Neural progenitor cell (in vitro differentiated cells): ENCODE measurements at places on chromosomes 6 and 20.

DNA sequence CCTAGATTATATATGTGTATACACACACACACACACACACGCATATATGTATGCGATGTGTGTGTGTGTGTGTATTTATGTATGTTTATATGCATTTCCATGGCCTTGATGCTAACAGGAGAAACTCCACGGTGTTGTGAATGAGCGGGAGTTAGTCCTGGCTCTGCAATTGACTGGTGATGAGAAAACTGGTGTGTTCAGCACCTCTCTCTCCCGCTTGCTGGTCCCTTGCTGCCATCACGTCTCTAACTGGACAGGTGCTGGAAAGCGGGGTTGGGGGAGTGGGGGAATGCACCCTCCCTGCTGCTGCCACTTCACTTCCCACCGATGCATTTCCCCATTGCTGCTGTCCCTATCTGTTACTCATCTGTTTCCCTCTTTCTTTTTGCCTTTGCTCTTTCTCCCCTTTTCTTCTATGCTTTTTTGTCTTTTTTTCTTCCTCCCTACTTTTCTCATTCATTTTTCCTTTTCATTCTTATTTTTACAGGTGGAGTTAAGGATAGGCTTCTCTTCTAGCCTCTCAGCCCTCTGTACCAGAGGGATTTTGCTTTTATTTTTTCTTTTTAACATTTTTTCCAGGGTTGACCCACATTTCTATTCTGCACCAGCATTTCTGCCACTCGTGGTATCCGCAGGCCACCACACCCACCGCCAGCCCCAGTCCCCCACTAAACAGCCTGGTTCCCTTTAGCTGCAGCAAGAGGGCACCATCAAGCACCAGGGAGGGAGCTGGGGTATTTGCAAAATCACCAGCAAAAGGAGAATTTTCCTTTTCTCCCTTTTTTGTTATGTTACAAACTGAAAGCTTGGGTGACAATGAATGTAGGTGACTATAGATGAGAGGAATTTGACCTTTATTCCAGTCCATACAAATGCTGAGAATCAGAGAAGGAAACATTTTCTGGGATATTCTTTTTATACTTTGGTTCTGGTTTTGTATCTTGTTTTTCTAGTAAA lies 115.6 kb downstream of the TCP11 start:
- no peak for DNase-seq

DNA sequence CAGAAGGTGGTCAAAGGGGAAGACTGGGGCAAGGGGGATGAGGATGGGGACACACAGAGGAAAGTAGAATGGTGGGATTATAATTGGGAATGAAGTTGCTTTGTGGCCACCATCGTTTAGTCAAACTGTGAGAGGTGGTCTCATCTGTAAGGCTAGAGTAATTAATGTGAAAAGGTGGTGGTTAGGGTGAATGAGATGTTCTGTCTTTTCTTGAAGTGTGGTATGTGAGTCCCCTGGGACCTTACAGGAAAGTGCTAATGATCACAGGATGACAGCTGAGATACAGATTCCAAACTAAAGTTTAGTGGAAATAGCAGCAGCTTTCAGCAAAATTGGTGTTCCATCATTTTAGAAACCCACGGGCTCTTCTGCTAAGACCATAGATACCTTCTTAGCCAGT lies 10.7 kb downstream of the ZFAND3 start:
- no peak for DNase-seq

DNA sequence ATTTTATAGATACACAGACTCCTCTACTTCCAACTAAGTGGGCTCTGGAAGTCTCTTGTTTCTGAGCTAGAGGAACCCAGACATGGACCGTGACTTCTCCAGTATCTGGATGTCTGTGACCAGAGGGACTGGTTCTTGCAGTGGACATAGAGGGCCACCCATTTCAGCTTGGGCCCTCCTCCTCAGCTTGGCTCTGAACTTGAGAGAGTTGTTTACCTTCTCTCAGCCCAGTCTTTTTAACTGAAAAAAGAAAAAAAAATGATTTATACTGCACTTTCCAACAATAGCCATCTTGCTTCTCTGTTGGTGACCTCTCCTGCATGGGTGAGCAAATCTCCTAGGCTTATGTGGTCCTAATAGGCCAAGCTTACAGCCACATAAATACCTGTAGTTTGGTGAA lies 60.3 kb upstream of the TMEM181 start:
- no peak for DNase-seq

DNA sequence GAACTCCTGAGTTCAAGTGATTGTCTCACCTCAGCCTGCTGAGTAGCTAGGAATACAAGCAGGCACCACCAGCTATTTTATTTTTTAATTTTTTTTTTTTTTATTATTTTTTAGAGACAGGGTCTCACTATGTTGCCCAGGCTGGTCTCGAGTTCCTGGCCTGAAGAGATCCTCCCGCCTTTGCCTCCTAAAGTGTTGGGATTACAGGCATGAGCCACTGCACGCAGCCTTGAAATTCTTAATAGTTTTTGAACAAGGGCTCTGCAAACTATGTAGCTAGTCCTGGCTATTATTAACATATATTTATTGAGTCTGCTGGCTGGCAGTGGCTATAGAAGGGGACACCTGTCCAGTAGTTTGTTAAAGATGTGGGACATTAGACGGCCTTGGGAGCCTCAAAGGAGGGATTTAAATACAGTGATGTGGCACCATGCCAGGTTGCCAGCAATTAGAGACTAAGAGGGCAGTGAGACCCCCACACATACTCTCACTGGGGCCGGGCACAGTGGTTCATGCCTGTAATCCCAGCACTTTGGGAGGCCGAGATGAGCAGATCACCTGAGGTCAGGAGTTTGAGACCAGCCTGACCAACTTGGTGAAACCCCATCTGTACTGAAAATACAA lies 21.1 kb upstream of the TAF8 start:
- no peak for DNase-seq

DNA sequence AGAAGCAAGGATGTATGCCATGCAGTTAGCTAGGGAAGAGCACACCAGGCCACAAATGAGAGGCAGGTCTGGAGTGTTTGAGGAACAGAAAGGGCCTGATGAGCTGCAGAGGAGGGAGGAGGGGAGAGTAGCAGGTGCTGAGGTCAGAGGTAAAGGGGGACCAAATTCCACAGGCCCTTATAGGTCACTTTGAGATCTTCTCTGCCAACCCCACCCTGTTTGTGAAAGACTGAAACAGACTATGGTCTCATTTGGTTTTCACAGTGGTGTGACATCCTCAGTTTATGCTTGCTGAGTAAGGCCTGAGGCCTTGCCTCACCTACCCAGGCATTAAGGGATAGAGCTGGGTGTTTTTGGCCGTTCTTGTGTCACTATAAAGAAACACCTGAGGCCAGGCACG lies 187.7 kb upstream of the MYLIP start:
- DNase-seq: no peak

DNA sequence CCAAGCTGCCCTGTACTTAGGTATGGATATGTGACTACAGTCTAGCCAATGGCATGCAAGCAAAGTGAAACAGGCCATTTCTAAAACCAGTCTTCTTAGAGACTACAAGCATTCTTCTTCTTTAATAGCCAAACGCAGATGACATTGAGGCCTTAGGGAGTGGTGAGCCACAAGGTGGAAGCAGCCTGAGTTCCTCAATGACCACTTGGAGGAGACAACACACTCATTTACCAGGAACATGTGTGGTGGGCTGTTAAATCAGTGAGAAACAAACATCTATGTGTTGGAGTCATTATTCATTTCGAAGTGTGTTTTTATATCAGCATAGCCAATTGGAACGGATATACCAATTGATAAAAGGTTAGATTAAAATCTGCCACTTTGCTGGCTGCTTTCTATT lies 122.0 kb downstream of the GFRAL start:
- peak; percentile 39 for DNase-seq

DNA sequence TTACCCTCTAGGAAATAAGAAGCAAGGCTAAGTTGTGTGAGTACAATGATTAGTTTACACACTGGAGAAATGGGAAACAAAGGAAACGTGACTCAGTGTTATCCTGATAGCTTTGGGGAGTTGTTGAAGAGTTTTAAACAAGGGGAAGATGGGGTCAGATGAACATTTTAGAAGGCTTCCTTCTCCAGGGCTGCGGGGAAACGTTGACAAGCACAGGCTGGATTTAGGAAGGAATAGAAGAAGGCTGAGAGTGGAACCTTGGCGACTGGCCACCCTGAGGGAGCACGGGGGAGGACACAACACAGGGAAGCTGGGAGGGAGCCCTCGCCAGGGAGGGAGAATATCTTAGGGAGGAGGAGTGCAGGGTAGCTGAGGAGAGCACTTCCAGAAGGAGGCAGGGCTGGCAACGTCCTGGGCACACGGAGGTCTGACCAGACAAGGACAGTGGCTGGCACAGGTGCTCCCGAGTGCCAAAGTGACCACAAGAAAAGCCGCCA lies 134.7 kb downstream of the AIG1 start:
- DNase-seq: no peak

GRCh38 chr20:62795023-62795761 lies 1.1 kb upstream of the MRGBP start:
- DNase-seq: peak; percentile 68

DNA sequence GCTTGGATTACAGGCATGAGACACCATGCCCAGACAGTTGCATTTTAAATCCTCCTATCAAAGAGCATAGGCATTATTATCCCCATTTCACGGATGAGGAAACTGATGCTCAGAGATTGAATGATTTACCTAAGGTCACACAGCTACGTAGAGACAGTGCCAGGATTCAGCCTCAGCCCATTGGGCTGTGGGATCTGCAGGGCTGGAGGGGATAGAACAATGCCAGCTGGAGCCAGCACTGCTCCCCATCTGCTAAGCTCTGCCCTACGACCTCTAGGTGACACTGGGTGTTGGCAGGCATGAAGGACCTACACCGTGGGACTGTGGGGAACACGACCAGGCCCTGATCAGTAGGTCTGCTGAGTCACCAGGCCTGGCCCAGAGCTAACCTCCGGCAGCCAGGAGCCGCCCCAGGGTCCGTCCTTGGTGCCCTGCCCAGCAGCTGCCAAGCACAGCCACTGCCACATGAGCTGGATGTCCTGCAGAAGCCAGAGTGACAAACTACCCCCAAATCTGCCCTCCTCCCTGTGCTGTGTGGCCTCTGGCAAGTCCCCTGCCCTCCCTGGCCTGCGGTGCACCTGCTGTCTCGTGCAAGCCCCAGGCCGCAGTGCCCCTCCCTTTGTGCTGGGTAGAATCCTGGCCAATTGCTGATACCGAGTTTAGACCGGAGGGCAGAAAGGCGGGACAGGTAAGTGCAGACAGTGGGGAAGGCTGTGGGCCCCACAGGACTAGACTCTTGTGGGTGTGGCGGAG lies 47.6 kb upstream of the PTGIS start:
- DNase-seq: no peak

DNA sequence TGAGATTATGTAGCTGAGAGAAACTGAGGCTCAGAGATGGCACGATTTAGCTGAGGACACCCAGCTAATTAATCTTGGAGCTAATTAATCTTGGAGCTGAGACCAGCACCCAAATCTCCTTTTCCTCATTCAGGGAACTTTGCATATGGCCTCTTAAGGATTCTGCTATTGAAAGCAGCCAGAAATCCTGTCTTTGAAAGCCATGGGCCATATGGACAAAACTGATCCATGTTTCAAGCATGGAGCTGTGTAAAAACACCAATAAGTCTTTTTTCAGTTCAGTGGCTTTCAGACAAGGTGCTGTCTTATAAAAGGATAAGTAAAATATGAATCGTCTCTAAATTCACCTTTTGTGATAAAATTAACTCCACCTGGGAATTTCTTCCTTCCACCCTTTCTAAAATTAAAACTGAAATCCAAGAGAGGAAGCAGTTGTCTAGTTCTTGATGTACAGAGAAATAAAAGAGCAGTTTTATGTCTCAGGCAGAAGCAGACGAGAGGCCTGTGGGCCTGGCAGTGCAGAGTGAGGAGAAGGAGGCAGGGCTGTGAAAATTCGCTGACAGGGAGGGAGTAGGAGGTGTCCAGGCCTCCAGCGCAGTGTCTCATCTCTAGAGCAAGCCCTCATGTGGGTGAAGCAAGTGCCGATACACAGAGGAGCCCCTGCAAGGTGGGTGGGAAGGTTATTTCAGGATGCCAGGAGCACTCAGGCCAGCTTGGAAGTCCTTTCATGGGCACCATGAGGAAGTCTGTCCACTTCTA lies 266.9 kb downstream of the UST start:
- DNase-seq: no peak

GRCh38 chr20:46142124-46142523 lies 24.0 kb downstream of the CD40 start:
- DNase-seq: peak; percentile 38

DNA sequence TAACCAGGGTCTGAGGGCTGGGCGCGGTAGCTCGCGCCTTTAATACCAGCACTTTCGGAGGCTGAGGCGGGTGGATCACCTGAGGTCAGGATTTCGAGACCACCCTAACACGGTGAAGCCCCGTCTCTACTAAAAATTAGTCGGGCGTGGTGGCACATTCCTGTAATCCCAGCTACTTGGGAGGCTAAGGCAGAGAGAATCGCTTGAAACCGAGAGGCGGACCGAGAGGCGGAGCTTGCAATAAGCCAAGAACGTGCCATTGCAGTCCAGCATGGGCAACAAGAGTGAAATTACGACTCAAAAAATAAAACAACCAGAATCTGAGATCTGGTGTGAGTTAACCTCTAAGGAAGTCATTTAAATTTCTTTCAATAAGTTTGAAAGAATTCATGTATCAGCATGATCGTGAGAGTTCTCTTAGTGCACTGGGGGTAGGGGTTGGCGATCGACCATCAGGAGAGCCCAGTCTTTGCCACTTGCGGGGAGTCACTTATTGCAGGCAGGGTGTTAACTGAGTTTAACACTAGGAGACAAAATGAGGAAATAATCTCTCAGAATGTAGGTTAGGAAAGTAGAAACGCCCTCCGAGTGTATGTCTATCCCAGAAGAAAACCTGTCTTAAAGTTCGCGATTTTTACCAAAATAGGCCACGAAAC lies 206.5 kb upstream of the ZNF184 start:
- peak; percentile 73 for DNase-seq

DNA sequence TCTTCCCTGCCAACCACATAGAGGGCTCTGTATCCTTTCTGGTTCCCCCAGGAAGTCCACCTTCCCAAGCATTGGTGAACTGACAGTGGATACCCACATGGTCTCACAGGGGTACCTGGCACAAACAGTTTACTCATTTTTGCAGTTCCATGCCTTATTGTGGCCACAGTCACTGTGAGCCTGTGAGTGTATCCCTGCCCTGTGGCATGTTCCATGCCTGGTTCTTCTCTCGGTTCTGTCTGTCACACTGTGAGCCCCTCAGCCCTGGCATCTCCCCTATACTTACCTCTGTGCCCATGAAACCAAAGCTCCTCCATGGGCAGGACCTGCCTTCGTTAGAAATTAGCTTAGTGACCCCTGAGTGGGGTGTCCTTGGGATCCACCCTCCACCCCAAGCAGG lies 107.8 kb downstream of the TOX2 start:
- no peak for DNase-seq

DNA sequence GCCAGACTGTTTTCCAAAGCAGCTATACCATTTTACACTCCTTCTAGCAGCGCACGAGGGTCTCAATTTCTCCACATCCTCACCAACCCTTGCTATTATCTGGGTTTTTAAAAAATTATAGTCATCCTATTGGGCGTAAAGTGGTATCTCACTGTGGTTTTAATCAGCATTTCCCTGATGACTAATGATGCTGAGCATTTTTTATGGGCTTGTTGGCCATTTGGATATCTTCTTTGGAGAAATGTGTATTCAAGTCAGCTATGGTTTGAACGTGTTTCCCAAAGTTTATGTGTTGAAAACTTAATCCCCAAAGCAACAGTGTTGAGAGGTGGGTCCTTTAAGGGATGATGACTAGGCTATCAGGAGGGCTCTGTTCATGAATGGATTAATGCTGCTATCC lies 6.7 kb downstream of the MCUR1 start:
- no peak for DNase-seq
